ENCODE measurements at places on chromosomes 3 and 15.

- no peak for DNase-seq
Measured at GRCh38 chr3:191761906-191762305, 300.9 kb downstream of the PYDC2 start.

GRCh38 chr15:92796161-92796611, 103.9 kb upstream of the CHD2 start:
- no peak for DNase-seq

- no peak for DNase-seq
Measured at GRCh38 chr15:69758291-69758771, 305.7 kb downstream of the RPLP1 start.

- no peak for DNase-seq
Measured at GRCh38 chr3:4614070-4614469, 120.9 kb downstream of the ITPR1 start.

Measured in NCI-H1105 treated with DMSO at 0.1 percent for 48 hours (cell line).